ENCODE measurements at places on chromosomes 6 and 20.

- DNase-seq = no peak
These were observed 24.0 kb downstream of the MAPK13 start for GRCh38 chr6:36154286-36154685.

GRCh38 chr6:14520029-14520428 lies 402.5 kb downstream of the CD83 start:
- no peak for DNase-seq

DNA sequence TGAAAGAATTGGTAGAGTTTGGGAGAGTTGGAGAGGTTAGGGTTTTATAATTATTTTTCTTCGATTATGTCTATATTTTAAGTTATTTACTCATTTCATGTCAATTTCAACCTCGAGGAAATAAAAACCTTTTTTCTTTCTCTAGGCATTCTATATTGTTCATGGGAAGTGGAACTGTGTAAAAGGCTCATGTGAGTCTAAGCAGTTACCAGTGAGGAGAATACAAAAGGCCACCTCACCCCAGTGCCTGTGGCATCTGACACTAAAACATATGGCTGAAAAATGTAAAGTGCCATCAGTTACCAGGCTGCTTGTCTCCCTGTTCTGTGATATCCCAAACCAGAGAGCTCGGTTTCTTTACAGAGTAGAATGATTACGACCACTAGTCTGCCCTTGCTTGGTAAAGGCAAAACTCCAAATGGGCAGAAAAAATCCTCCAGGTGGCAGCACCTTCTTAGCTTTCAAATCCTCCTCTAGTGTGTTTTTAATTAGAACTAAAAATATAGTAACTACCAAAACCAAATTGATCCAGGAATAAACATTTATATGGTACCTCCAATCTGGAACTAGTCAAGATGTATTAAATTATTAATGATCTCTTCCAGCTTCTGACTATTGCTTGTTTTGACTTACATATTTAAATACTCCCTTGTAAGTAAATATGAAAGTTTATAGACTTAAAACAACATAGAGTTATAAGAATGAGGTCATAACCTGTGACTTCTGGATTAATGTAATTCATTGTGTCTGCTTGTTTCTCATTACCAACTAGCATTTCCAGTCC lies 122.6 kb upstream of the MCHR2 start:
- no peak for DNase-seq

DNA sequence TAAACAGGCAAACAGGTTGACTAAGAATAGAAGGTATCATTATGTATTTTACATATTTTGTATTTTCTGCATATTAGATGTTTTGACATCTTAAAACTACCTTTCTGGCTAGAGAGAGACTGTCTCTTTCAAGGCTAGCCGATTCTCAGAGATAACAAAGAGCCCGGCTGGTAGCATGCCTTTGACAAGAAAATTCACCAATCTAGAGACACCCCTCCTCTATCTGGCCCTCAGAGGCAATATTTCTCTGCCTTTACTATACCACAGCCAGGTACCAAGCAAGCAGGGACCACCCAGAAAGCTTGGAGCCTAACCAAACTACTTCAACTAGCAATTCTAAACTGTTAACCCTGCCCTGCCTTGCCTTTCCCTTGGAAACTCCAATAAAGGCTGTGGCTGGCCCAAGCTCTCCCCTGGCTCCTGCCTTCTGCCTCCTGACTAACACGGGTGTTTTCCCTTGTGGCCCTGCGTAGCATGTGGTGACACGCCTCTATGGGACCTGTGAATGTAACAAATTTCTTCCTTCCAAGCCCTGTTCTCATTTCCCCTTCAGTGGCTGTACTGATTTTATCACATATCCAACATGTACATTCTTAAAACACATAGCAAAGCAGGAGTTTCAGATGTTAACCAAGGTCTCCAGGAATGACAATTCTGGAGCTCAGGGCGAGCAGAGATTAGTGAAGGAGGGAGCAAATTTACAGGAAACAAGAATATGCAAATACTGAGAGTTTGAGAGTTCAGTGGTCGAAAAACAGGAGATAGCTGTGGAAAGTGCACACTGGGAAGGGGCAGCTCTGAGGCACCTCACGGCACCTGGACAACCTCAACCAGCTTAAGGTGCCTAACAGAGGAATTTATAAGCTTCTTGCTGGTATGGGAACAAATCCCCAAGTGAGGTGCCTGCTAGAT lies 120.8 kb downstream of the BACH2 start:
- DNase-seq = no peak

- no peak for DNase-seq
These were observed 239.3 kb downstream of the ZNF217 start for GRCh38 chr20:53354314-53354713.

DNA sequence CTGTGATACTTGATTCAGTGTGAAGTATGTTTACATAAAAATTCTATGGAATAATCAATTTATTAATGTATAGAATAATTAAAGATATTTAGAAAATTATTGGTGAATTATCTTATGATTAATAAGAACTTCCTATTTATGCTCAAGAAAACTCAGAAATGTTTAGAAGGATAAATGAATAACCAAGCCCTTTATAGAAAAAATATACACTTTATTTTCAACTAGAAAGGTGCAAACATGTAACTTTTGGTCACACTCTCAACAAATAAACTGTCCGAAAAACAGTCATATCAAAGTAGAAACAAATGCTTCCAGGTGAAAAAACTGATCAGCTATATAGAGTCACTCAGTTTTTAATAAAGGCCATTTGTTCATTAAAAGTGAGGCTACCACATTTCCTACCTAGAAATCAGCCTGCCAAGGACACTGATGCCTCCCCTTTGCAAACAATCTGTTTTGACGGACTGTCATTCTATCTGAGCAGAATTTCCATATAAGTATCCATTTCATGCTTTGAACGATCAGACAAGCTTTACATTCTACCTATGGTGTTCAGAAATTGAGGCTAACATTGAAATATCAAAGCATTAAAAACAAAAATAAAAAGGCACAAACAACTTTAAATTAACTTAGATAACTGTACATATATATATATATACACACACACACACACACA lies 3.0 kb downstream of the CCN2 start:
- DNase-seq = no peak

- no peak for DNase-seq
These were observed 66.9 kb downstream of the MACROD2 start for GRCh38 chr20:14062171-14062570.

- no peak for DNase-seq
These were observed 14.5 kb downstream of the ARHGAP18 start for GRCh38 chr6:129695373-129696027.

DNA sequence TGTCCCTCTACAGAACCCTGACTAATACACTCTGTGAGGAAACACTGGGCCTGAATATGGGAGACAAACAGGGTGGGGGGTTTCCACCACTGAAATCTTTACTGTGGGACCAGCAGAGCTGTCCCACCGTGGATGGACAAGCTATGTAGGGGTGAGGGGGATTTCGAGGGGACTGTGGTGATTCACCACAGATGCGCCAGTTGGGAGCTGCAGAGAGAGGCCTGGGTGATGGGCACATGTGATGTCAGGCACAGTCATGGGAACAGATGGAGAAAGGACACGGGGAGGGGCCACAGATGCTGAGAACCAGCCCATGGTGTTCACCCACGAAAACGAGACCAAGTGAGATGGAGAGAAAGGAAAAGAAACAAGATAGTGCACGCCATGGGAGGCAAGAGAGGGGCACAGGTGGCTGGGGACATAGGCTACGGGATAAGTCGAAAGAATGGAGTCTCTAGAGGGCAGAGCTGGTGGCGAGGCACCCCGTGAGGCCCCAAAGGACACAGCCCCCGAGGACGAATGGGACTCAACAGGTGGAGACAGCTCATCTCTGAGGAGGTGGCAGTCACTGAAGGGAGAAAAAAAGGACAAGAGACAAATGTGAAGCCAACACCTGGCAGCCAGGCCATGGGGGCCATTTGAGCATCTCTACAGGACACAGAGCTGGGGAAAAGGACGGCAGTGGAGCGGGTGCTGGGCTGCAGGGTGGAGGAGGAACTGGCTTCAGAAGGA lies 10.5 kb upstream of the RAMACL start:
- DNase-seq = no peak

DNA sequence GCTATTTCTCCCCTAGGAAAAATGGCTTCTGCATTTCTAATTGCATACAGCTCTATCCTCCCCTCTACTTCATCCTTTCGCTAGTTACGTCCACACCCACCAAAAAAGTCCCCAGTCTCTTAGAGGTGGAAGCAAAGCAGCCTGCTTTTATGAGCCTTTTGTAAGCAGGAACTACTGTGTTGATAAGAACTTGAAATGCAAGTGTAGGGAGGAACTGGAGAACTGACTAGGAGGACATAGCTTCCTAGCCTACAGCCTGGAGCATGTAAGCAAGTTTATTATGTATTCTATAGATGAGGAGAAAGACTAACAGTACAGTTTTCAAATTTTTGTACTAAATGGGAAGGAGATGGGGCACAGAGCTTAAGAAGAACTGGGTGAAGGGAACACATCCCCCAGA lies 10.3 kb downstream of the ARHGAP18 start:
- no peak for DNase-seq

DNA sequence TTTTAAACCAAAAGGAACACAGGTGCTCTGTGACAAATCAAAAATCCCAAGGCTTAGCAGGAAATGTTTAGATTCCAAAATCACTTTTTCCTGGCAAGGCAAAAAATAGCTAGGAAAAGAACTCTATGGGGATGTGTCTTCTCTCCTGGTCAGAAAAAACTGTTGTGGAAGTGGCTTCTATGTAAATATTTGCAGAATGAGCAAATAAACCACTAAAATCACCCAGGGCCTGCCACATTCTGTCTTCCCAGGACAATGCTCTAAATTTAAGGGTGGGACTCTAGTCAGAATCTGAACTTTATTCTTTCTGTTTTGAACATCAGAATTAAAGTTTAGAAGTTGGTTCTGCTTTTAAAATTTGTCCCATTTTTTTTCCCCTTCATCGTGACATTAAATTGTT lies 29.3 kb downstream of the GCM1 start:
- no peak for DNase-seq

- no peak for DNase-seq
These were observed 1.3 kb upstream of the GTSF1L start for GRCh38 chr20:43727980-43728590.

- no peak for DNase-seq
These were observed 573.6 kb downstream of the MMUT start for GRCh38 chr6:48889429-48889828.

DNA sequence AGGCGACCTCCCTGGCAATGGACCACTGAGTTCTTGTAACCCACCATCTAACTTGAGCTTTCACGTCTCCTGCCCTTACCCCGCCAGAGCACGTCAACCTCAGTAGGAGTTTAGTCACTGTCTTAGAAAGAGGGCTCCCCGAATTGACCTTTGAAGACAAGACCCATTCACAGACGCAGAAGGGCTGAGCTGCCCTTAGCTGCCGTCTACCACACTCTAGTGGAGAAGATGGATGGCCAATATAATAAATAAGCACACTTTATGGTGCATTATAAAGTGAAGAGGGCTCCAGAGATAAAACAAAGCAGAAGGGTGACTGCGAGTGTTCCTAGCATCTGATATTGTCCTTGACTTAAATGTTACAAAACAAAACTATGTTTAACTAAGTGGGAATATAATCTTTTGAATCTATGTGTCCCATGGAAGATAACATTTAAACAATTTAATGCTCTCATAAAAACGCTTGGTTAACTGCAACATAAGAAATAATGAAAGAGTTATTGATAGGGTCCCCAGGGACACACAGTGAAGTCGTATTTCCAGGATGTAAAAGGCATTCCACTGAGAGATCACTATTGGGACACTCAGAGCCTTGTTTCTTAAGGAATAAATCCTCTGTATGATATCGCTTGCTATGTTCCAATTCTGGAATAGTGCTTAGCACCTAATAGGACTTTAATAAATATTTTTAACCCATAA lies 261.1 kb downstream of the THBS2 start:
- no peak for DNase-seq

- DNase-seq = no peak
These were observed 50.6 kb upstream of the NELFCD start for GRCh38 chr20:58930496-58930895.

- no peak for DNase-seq
These were observed 381.2 kb downstream of the C6orf118 start for GRCh38 chr6:164928057-164928727.

DNA sequence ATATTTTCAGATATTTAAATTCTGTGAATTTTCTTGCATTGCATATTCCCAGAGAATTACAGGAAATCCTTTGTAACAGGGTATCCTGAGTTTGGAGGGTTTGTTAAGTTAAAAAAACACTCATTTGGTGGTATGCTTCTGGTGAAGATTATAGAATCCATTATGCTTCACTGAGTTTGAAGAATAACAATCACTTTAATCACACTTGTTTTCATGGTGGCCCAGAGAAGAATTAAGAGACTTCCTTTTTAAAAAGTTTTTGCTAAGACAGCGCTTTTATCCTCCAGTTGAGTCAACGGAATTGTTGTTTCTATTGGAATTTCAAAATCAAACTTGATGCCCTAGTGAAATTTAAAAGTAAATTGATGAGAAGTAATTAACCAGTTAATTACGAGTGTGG lies 17.4 kb downstream of the PLEKHG1 start:
- DNase-seq = no peak

GRCh38 chr6:31172973-31173384 lies 2.5 kb upstream of the POU5F1 start:
- DNase-seq = no peak

DNA sequence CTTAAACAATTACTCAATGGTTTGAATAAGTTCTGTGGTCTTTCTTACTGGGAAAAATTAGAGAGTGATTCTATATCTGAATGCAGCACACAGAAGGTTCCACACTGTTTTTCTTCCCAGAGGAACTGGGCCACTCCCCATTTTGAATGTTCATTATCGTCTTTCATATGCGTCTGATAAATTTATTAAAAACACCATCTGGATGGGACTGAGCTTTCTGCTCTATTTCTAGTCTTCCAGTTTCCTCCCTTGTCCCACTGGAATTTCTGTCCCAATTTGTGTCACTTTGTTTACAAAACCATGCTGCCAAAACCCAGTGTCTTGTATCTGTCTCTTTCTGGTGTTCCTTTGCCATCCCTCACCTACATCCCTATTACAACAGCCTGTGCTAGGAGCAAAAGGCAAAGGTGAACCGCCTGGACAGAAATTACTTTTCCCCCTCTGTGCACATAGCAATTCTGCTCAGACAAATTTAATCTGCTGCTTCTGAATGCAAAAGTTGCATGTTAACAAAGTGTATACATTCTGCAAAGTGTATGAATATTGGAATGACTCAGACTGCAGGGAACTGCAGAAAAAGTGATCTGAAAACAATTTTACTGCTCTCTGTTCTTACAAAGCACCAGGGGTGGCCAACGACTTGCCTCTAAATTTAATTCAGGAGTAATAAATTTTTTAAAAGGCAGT lies 333.6 kb downstream of the BTBD9 start:
- DNase-seq = no peak

- no peak for DNase-seq
These were observed 1719.3 kb downstream of the HACE1 start for GRCh38 chr6:103140308-103141027.

GRCh38 chr20:49103019-49103418 lies 56.9 kb downstream of the CSE1L start:
- DNase-seq = no peak

DNA sequence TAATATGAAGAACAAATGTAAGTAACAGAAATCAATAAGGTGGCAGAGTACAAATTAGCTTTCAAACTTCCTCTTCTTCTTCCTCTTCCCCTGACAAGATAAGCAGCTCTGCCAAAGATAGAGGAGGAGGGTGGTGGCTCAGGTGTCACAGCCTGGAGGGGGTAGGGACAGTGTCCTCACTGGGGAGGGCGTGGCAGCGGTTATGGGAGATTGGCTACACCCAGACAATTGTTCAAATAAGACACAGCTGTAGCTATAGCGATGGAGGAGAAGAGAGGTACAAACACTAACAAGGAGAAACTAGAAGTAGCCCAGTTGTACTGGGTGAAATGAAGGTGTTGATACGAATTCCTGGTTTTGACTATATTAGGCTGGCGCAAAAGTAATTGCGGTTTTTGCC lies 198.5 kb downstream of the TBXT start:
- DNase-seq = no peak

Measured in stimulated activated CD4-positive, alpha-beta T cell treated with anti-CD3 and anti-CD28 coated beads, Interleukin-15, amount 100 ng/mL, for 1 hour (primary cell).